ENCODE measurements at places on chromosomes 3 and 15.

DNA sequence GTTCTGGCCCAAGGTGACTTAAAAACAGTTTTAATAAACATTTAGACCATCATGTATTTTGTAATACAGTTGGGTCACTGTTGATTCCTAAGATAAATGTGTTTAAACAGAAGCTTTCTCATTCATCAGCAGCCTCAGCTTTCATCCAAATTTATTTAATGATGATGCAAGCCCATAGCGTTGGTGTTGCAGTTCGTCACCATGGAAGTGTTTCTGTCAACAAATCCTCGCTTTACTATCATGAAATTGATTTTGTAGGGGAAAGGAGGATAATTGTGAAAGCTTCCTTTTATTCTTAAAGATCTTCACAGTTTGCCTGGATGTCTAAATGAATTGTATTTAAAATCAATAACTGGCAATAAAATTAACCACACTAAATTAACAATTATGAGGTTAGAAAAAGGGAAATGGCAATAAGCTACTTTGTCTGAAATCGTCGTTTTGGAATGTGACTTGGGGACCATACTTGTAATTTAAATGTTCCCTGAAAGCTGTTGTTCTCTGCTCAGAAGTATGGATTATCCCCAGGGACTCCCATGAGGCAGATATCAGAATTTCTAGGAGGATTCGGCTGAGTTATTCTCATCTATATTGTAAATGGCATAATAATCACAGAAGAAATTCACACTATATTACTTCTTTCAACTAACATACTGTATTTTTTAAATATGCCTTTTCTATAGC lies 29.0 kb downstream of the CMSS1 start:
- DNase-seq = peak; percentile 24

GRCh38 chr3:48518638-48519276 lies 14.8 kb upstream of the SHISA5 start:
- no peak for DNase-seq

- DNase-seq = no peak
Observed at GRCh38 chr15:65377976-65378366, at the start of gene IGDCC3. TSS of gene IGDCC3 (minus strand) at chr15:65378002. CDS start at chr15:65377788, 214 bp downstream.

GRCh38 chr3:94285872-94286271 lies 223.0 kb downstream of the NSUN3 start:
- peak; percentile 14 for DNase-seq

DNA sequence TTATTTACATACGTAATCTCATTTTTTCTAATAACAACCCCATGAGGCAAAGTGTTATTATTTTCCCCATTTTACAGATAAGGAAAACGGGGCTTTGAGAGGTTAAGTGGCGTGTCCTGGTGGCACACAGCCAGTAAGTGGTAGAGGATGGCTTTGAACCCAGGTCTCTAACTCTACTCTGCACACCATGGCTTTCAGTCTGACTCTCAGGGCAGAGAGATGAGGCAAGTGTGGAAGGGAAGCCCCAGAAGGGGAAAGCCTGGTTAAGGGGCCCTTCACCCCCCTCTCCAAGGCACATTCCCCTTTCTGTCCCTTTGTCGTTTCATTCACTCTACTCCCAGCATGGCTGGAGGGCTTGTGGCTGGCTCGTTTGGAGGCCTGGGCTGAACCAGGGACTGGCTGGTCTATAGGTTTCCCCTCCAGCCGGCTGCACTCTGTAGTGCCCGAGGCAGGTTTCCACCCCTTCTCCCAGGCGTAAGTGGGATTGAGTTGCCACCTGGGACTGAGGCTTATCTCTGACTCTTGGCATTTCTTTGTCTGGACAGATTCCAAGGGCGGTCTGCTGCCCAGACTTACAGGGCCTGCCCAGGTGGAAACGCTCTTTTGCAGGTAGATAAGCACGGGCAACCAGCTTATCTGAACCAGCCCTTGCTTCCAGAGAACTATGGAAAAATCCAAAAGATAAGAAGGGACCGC lies 12.1 kb downstream of the SEMA4B start:
- DNase-seq = no peak

DNA sequence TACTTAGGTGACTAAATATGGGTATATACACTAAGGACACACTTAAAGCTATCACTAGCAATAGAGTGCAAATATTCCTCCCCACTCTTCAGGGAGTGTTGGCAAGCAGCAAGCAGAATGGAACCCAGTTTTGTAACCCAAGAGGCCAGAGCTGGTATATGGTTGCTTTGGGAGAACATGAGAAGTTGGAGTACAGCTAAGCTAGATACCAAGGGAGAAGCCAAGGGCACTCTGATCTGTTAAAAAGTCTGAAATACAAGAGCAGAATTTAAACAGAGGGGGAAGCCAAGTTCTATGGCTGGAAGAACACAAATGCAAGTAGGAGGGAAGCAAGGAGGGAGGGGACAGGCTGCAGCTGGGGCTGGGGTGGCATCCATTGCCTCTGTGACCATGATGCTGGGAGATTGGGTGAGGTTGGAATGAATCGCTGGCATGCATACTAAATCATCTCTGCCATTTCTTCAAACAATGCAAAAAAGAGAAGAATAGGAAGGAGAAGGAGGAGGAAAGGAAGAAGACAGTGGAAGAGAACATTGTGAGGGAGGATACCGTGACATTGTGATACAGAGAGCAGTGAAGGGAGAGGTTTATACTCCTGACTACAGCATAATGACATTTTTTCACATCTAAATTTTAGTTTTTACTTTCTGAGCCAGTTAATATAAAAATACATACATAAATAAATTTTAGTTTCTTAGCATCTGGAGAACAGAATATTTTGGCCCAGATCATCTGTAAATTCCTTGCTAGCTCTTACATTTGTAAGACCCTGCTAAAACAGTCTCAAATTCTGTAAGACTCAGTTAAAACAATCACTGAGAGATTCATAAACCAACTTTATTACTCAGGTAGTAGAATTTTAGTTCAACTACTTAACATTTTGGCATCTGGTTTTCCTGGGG lies 9.0 kb upstream of the ANXA2 start:
- DNase-seq = no peak

DNA sequence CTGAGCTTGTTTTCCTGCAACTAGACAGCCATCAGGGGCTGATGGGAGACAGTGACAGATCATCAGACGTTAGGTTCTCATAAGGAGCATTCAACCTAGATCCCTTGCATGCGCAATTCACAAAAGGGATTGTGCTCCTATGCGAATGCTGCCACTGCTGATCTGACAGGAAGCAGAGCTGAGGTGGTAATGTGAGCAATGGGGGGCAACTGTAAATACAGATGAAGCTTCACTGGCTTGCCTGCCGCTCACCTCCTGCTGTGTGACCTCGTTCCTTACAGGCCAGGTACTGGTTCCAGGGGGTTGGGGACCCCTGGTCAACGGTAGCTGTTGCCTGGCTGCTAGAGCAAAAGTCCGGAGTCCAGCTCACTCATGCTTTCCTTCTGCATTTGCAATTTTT lies 26.4 kb upstream of the KCNAB1 start:
- DNase-seq = peak; percentile 8

- no peak for DNase-seq
Observed at GRCh38 chr3:150357923-150358607, 50.0 kb upstream of the TSC22D2 start.

- DNase-seq = no peak
Observed at GRCh38 chr3:20256144-20256543, 70.1 kb upstream of the SGO1 start.
